CD4-positive, alpha-beta T cell treated with Interleukin-21 for 1 hour (primary cell): ENCODE measurements at places on chromosomes 16 and 17.

- peak; percentile 71 for DNase-seq
Observed at GRCh38 chr17:38870259-38871165, 654 bp downstream of the LASP1 start.

GRCh38 chr17:15273141-15273793, 8.1 kb upstream of the PMP22 start:
- DNase-seq = no peak

GRCh38 chr16:4375717-4376116, 4.1 kb downstream of the VASN start:
- DNase-seq = no peak

GRCh38 chr17:76027159-76027839, at the start of gene EVPL:
TSS of gene EVPL (minus strand) at chr17:76027306. CDS start at chr17:76027198, 108 bp downstream.
- DNase-seq = no peak

GRCh38 chr17:4672751-4673150, 31.2 kb downstream of the PELP1 start:
- no peak for DNase-seq

- DNase-seq = no peak
Observed at GRCh38 chr17:49107211-49107557, 25.4 kb upstream of the B4GALNT2 start.

DNA sequence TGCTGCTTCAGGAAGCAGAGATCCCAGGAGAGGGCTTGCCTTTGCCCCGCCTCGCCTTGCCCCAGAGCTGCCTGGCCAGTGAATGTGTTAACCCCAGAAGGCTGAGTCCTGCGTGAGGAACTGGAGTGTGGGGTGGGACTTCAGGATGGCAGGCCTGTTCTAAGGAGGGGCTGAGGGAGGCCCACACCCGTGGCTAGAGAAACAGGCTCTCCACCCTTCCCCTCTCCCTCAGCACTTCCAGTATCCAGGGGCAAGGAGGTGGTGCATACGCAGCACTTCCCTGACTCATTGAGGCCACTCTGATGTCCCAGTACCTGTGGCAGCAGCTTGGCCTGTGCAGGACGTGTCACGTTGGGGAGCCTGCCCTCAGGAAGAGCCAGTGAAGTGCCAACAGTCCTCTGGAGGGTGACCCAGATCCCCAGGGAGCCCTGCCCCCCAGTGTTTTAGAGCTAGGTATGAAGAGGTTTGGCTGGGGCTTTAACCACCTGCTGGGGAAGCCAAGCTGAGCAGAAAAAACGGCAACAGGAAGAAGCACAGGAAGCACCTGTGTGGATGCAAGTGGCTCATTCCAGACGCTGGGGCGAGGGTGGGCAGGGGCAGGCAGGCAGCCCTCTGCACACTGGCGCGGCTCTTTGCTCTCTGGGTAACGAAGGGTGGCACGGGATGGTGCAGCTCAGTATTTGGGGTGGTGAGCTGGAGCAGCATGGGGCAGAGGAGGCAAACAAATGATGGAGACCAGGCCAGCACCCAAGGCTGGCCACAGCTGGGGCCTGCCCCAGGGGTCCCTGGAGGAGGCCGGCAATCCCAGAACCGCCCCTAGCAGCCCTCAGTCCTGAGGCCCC, 14.7 kb upstream of the CTCF start:
- DNase-seq = peak; percentile 59

- DNase-seq = peak; percentile 66
Observed at GRCh38 chr16:29811896-29812665, at the start of gene PRRT2. TSS of gene PRRT2 (plus strand) at chr16:29812193. CDS start at chr16:29813055, 862 bp downstream.

DNA sequence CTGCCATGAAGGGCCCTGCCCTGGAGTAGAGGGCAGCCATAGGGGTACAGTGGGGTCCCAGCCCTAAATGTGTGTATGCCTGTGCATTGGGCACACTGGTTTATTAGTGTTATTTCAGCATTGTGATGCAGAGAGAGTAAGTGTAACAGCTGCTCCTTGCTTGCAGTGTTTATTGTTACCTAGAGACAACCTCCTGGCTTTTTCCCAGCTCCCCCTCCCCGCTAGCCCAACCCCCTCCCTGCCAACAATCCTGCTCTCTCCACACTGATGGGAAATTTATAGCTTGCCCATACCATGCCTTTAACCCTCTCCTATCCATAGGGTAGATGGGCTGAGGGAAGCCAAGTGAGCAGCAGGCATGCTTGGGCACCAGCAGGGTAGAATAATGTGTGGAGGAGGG, 51.3 kb downstream of the NEUROD2 start:
- no peak for DNase-seq

GRCh38 chr16:4606354-4606753, 8.3 kb downstream of the UBALD1 start:
- DNase-seq = no peak

GRCh38 chr17:76880268-76880667, 12.1 kb downstream of the MGAT5B start:
- DNase-seq = no peak

- DNase-seq = no peak
Observed at GRCh38 chr17:80129006-80129565, 17.8 kb downstream of the EIF4A3 start.

DNA sequence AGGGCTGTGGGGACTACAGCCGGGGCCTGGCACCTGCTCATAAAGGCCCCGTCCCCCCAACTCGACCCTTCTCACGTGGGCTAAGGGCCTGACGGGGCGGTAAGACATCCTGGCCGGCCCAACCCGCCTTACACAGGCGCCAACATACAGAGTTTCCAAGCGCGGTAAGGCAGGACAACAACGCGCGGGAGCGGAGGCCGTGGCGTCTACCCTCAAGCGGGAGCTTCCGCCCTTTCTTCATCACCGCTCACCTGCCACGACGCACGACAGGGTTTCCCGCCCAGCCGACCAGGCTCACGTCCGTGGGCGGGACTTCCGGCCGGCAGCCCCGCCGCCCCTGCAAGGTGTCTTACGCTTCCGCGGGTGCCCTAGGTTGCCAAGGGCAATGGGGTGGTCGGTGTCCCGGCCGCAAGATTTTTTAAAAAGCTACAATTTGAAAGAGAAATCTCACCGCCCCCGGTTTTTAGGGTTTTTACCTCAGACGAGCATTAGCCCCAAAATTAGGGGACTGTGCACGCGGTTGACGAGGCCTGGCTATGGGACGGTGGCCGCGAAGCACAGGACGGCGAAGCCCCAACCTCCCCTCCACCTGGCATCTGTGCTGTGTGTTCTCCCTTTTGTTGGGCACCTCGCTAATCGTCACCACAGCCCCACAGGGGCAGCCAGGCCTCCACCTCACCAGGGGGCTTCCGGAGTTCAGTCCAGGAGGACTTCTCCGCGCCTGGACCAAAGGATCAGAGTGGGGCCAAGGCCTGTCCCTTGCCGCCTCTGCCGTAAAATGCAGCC, at the start of gene TERB1:
Gene TERB1 (minus strand): TSS at position 265 of the 786 bp plus-strand sequence. CDS start 4,786 bp downstream, outside the sequence.
- DNase-seq = no peak

DNA sequence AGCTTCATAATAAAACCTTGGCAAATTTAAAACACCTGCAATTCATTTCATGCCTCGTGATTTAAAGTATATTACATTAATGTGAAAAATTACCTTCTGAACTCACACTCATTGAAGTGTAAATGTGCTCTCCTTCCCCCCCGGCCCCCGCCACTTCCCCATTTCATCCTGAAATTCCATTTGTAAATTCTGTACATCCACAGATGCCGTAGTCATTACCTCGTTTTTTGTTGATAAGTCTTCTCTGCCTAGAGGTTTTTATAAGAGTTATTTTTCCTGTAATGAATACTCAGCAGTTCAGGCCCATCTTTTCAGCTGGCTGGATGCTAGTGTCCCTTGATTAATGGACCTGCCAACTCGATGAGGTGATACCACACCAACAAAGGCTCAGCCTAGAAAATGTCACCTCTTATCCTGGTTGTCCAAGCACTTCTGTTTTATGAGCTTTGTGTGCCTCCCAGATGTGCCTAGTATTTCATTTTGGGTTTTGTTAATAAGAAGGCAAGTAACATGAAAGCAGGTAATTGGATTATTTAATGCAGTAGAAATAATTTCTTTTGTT, 64.8 kb upstream of the KIFC3 start:
- no peak for DNase-seq

DNA sequence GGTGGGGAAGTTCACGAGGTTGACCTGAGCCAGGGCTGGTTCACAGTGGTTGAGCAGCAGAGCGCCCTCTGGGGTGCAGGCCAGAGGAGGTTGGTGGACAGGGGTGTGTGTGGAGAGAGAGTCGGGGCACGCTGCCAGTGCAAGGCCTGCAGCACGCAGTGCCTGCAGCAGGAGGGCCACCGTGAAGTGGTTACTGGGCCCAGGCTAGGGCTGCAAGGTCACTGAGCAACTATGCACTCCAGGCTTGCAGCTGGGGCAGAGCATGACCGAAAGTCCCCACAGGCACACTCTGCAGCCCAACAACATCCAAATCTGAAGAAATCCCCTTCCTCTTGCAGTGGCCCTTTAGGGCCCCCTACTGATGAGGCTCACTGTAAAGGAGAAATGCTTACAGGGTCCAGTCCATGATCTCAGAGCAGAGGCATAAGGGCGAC, 89.1 kb upstream of the NOL11 start:
- no peak for DNase-seq

GRCh38 chr17:15649861-15650421, 30.4 kb upstream of the FBXW10B start:
- no peak for DNase-seq

- no peak for DNase-seq
Observed at GRCh38 chr17:65666876-65667321, 105.5 kb upstream of the AXIN2 start.

DNA sequence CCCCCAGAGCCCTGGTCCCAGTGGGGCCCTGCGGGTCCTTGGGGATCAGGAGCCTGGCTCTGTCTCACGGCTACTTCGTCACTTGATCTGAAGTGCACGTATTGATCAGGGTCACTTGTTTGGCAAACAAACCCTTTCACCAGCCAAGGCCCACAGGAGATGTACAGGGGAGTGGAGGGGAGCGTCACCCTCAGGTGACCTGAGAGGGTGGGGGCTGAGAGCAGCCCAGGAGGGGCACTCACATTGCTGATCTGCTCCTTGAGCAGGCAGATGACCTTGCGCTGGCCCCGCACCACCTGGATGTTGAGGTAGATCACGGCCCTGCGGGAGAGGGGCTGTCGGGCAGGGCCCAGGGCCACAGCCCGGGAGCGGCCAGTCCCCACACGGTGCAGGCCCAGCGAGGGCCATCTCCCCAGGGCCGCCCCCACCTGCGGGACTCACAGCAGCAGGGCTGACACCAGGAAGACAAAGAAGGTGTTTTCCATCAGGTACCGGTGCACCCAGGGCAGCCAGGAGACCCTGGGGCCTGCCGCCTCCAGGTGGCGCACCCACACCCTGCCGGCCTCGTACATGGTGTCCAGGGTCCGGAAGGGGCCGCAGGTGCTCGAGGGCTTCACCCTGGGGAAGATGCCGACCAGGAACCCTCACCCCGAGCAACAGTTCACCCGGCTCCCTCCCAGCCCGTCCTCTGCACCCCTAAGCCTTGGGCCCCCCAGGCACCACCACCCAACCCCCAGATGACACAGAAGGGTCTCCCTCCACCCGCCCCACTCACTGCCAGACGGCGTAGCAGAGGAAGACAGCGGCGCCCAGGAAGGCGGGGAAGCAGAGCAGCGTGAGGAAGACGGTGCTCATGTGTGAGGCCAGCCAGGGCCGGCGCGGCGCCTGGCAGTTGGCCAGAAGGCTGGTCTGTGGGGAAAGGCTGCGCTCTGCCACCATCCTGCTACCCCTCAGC, 11.3 kb downstream of the TMC6 start:
- no peak for DNase-seq

DNA sequence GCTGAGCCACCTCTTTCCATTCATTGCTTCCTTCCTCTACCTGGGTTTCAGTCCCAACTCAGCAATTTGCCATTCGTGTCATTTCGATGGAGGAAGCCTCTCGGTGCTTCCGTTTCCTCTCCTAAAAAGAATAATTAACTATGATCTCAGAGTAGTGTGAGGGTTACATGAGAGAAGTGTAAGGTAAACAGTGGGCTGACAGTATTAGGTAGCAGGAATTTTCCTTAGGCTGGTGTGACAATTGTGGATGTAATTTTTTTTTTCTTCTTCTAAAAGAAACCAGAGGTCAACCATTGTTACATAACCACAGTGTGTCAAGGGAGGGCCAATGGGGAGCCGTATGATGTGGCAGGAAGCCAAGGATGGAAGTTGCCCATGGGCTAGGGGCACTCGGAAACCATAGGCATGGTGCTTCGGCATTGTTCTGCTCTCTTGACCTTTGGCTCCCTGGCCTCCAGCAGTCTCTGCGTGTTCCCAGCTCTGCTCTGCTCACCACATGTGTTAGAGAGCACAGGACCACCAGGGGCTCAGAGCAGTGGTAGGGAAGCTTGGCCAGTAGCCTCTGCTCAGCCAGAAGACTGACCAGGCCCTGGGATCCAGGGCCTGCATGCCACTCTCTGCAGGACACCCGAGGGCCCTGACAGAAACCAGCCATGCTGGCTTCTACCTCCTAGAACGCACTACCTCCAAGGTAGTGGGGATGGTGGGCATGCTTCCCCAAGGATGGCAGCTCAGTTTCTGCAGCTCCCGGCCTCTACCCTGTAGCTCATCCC, 2.0 kb upstream of the TOP2A start:
- no peak for DNase-seq

- DNase-seq = no peak
Observed at GRCh38 chr16:79482011-79482410, 118.5 kb downstream of the MAF start.

GRCh38 chr16:69277413-69277812, 33.7 kb upstream of the VPS4A start:
- DNase-seq = no peak

DNA sequence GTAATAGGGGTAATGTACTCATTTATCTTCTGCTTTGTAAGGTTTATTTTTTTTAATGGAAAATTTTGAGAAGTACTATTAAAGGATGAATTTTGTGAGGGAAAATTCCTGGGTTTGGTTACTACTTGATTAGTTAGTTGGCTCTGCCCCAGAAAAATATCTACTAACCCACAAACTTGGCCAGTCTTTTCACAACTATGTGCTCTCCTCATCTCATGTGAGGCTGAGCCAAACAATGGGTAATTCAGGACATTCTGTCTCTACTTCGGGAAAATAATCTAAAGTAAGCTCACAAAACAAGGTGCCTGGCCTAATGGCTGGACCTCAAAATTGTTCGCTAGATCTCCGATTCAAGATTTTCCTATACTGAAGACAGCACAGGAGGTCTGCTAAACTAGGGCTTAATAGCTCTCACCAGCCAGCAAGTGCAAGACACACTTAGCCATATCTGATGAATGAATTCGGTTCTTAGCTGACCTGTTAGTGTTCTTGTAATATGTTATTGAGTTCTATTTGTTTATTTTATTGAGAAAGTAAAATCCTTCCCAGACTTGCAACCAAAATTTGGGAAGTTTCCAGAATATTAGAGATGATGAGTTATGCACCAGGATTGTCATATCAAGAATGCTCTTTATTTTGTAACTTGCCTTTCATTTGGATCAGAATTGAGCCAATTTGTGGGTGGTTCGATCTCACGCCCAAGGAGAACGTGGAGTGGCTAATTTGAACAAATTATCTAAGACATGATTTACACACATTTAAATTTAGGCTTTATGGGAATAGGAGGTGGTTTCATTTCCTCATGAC, 5.7 kb downstream of the KCNJ16 start:
- DNase-seq = no peak

- no peak for DNase-seq
Observed at GRCh38 chr16:54425068-54425467, 138.5 kb upstream of the IRX3 start.

- DNase-seq = no peak
Observed at GRCh38 chr17:4490109-4490591, 8.5 kb upstream of the SPNS2 start.
